SHP77 (cell line): ENCODE measurements at places on chromosomes 4 and X.

GRCh38 chr4:26368685-26369084 is 47.9 kb downstream of the RBPJ start:
- no peak for DNase-seq

- no peak for DNase-seq
These were observed 113.0 kb upstream of the DCLK2 start for GRCh38 chr4:149965206-149965605.

- DNase-seq = no peak
These were observed 712.9 kb upstream of the LCORL start for GRCh38 chr4:18734405-18734804.

DNA sequence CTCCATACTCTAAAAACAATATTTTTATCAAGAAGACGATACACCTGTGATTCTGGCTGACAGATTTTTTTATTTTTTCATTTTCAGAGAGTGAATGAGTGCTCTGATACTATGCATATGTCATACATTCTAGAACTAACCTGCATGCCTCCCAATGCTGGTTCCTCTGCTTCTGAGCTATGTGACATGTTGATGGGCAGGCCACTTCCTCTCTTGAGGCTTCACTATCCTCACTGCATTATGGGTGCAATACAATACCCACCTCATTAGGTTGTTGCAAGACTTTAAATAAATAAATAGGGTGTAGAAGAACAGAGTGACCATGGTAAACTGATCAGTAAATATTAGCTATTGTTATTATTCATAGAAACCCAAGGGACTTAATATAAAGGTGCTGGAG is 408.3 kb downstream of the HNRNPD start:
- no peak for DNase-seq

GRCh38 chrX:123993904-123994635 is 32.6 kb downstream of the STAG2 start:
- DNase-seq = no peak

DNA sequence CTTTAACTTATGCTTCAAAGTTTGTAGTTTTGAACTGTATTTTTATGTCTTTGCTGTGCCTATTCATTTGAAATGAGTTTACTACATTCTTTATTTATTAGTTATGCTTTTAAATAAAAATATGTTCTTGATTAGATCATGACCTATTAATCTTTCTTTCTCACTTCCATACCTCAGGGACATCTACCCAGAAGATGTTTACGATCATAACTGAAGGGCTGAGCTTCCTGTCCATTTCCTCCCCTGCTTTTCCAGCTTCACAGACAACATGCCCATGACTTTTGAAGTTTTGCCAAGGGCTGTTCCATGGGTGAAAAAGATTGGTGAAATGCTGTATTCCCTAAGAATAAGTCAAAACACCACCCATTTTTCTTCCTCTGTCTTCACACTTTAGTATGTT is 99.7 kb upstream of the DDIT4L start:
- no peak for DNase-seq
